Aorta (tissue), 5 donors: ENCODE measurements at places on chromosomes 6 and 20.

DNA sequence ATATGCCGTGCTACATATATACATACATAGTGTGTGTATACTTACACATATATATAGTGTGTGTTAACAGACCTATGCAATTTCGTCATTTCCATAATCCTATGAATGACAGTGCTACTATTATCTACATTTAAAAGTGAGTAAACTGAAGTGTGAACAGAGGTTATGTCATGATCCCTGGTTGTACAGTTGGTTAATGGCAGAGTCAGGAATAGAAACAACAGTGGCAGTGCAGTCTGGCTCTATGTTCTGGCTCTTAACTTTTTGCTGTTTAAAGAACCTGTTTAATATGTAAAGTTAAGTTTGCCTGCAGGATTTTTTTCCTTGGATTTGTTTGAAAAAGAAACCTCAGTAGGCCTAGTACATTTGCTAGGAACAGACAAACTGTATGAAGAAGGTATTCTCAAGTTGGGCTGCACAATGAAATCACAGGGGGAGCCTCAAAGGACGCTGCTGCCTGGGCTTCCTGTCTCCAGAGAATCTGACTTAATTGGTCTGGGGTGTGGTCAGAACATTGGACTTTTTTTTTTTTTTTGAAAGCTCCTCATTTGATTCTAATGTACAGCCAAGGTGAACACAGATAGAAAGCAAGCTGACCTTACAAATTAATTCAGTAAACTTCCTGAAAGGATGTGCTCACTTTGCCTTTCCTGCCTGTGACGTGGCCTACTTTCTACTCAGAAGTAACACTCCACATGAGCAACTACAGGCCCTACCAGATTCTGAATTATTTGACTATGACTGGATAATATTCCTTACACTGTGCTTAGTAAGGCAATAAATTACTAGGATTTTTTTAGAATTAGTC is 29.4 kb downstream of the PLCB1 start:
- DNase-seq = no peak

GRCh38 chr6:42269553-42269952 is 51.9 kb upstream of the MRPS10 start:
- no peak for DNase-seq

GRCh38 chr6:151452750-151453427 is 963 bp upstream of the RMND1 start:
- no peak for DNase-seq

GRCh38 chr20:14568701-14569100 is 231.3 kb upstream of the FLRT3 start:
- no peak for DNase-seq

DNA sequence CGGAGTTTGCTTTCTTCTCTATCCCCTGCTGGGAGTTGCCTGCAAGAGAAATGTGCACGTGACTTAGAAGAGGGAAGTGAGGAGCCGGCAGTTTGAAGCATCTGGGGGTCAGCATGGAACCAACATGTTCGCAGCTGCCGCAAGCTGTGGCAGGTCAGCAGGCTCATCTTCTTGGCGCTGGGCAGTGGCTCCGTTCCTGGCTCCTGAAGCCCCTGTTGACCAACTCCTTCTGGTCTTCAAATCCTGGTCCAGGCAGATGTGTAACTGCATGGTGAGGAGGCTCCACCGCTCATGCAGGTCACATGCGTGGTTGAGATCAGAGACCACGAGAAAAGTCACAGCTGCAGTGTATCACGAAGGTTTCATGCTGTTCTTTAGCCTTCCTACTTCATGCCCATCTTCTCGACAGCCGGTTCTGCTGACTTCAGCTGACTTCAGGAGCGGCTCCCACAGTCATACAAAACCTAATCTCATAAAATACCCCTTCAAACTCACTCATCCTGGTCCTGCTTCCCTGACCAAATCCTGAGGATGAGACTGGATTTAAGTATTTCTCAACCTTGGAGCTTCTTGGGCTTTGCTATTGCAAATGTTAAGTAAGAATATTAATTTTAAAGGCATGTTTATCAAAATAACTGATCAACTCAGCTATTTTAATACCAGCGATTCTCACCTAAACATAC is 44.9 kb upstream of the BCAS1 start:
- no peak for DNase-seq

DNA sequence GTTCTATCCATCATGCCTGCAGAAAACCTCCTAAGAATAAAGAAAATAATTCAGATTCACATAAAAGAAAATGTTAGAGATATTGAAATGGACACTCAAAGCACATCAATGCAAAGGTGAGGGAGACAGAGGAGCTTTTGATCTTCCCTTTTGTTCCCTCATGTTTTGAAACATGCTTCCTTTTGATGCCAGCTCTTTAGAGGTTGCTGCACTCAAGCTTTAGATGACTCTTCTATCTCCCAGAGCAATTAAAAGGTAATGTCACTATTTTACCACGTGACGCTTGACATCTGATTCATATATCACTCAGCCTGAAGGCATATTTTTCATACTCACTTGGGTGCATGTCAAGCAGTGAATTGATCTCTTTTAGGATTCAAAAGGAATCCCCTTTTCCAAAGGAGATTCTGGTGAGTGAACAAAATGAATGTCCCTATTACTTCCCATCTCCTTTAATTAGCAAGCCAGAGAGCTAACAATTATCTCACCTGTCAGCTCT is 1026.7 kb downstream of the KIF16B start:
- no peak for DNase-seq

DNA sequence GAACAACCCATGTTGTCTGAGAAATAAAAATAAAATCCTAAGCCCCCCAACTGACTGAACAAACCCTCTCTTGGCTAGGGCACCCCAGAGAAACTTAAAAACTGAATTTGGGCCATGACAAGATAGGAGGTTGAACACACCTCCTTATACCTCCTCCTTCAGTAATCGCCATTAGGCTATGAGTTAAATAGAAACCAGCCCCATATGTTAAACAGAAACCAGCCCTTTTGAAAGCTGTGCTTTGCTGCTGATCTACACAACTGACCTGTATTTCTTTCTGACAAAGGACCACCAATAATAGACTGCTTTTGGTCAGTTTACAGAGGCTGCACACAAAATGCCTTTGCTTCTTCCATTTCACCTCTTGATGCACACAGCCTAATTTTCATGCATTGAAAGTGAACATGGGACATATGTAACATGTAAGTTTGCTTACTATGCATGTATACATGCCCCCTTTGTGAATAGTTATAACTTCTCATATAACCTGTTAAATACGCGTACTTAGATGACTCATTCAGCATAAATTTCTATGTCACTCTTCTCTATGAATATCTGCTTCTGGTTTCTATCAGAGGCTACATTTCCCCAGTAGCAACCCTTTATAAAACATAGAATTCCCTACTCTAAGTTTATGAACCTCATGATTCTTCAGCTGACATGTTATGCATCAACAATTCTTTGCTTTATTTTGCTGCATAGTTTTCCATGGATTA is 462.9 kb downstream of the COL12A1 start:
- no peak for DNase-seq

DNA sequence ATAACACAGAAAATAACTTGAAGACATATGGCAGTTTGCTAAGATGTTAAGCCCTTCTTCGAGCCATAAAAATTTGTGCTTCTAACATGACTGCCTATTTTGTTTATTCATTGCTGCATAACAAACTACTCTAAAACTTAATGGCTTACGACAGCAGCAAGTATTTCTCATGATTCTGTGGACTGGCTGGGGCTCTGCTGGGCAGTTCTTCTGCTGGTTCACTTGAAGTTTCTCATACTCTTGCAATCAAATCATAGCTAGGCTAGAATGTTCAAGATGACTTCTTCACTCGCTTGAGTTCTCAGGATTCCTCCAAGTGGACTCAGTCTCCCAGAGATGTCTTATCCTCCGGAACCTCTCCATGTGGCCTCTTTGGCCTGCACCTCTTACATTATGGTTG is 33.4 kb downstream of the CENPW start:
- no peak for DNase-seq

- no peak for DNase-seq
Measured at GRCh38 chr6:136541395-136541794, 8.8 kb downstream of the MAP7 start.

- no peak for DNase-seq
Measured at GRCh38 chr6:130520801-130521200, 155.0 kb downstream of the TMEM200A start.

GRCh38 chr6:148758492-148758891 is 11.7 kb downstream of the UST start:
- DNase-seq = peak; percentile 61

- DNase-seq = no peak
Measured at GRCh38 chr6:4402477-4402976, 267.2 kb upstream of the ECI2 start.

DNA sequence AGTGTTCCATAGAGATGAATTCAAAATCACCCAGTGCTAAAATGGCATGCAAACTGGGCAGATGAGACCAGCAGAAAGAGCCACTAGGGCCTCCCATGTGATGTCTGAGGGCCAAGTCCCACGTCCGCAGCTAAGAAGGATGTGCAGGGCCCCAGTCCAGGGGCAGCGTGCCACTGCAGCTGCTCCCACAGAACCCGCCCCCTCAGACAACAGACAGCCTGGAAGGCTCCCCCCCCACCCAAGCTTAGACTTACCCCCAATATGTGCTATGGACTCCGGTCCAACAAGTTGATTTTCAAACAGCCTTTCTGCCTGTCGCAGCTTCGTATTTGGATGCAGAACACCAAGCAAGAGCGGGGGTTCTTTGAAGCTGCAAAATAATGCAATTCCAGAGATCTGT is 14.0 kb downstream of the APMAP start:
- DNase-seq = no peak

DNA sequence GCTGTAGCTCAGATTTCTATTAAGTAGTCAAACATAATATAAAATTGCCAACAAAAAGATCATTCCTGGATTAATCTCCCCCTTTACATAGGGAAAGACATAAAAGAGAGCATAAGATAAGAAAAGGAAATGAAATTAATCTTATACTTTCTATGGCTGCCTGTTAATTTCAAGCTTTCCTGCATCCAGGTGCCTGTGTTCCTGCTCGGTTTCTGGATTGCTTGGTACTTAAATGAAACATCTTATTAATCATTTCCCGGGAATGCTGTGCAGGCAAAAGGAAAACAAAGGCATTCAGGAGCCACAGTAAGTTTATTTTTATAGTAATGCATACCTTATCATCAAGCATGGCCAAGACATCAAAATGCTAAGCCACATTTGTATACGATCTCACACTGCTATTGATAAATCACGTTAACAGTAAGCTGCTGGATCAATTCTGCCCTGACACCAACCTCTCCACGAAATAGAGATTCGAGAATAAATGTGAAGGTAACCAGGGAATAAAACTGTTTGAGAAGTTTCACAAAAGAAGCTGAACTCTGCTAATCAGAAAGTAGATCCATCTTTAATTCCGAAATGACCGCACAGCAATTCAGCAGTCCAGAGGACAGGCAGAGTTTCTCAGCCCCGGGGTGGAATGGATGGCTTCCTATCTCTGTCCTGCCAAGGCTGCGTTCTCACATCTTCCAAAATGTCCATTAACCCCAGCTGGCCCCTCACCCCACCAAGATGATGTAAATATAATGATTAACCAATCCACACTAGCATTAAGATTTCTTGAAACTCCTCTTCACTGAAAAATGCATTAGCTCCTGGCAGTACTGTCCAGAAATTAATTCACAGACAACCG is 32.6 kb upstream of the APCDD1L start:
- DNase-seq = no peak

DNA sequence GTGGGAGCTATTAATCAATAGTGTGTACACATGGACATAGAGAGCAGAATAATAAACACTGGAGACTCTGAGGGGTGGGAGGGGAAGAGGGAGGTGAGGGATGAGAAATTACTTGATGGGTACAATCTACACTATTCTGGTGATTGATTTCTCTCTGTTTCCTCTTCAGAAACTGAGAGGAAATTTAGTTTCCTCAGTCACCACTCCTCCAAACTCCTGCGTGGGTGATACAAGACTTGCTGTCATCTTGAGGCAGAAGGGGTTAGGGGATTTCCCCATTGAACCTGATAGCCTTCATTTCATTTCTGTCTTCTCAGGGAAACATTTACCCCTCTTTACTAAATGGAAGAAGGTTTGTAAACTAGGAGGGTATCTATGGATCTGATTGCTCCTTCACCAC is 84.3 kb upstream of the ESR1 start:
- DNase-seq = no peak
